ENCODE measurements at places on chromosomes 7 and 10.

DNA sequence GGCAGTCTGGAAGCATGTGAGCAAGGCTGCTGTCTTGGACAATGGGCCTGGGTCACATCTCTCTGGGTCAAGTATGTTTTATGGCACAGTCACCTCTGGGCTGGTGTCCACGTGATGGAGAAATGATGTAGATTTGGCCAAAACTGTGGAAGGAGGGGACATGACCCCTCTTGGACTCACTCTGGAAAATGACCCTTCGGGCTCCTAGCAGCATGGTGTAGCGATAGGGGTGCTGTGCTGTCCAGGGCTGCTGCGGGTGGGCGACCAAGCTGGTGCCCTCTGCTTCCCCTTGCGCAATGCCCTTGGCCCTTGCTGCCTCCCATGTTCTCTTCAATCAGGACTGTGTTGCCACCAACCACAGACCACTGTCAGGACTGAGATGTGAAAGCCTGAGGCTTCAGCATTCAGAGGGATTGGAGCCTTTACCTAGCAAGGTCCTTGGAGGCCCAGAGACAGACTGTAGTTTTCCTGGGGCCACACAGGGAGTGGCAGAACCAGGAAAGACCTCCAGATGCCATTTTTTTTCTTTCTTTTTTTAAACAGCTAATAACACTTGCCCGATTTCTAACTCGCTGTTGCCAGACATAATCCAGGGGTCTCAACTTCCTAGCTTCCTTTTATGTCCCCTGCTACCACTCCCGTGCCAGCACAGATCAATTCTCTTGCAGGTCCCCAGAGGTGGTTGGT, 6.1 kb downstream of the CYP26A1 start:
- DNase-seq = no peak

DNA sequence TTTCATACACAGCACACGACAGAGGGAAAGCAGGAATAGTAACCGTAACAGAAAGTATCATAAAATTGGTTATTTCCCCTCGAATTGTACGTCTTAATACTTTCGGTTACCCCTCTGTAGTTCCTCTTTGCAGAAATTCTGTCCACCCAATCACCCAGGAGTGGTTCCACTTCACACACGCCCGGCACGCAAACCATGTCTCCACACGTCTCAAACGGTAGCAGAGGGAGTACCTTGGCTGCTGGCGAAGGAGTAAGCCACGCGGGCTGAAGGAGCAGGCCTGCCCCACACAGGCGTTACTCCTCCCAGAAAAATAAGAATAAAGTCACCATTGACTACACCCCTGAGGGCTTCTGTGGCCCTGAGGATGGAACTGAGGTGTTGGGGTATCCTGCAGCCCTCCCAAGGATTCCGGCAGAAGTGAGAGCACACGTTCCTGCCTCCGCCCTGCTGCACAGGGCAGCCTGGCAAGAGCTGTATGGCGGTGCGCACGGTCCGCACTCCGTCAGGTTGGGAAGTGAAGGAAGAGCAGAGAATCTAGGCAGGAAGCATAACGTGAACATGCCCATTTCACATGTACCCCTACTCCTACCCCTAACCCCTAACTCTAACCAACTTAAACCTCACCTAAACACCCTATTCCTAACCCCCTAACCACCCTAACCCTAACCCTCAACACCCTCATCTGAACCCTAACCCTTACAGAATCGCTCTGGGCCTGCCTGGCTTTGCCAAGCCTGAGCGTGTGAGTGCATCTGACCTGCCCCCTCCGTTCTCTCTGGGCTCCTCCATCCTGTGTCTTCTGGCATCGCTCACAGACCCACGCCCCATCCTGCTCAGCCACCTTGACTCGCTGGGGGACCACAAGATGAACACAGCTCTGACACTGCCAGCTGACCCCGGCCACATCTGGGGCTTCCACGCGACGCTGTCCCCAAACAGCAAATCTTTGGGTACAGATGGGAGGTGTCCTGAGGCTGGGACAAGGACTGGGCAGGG, 18.2 kb downstream of the GPR146 start:
- no peak for DNase-seq

GRCh38 chr7:148264933-148265557, 325.5 kb upstream of the C7orf33 start:
- DNase-seq = peak; percentile 45

DNA sequence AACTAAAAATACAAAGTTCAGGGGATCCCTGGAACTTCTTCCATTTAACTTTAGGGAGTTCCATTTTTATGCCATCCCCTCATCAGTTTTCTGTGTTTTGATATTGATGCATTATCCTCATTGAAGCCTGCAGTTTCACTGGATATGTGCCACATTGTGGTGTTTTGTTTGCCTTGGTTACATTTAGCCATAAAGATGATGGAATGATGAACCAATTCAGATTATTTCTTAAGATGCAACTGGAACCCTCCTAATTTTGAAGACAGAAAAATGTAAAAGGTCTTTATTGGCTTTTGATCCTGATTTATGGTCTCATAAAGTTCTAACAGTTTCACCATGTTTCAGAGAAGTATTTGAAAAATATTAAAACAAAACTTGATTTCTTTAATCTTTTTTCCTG, 314.2 kb upstream of the KLF6 start:
- no peak for DNase-seq

DNA sequence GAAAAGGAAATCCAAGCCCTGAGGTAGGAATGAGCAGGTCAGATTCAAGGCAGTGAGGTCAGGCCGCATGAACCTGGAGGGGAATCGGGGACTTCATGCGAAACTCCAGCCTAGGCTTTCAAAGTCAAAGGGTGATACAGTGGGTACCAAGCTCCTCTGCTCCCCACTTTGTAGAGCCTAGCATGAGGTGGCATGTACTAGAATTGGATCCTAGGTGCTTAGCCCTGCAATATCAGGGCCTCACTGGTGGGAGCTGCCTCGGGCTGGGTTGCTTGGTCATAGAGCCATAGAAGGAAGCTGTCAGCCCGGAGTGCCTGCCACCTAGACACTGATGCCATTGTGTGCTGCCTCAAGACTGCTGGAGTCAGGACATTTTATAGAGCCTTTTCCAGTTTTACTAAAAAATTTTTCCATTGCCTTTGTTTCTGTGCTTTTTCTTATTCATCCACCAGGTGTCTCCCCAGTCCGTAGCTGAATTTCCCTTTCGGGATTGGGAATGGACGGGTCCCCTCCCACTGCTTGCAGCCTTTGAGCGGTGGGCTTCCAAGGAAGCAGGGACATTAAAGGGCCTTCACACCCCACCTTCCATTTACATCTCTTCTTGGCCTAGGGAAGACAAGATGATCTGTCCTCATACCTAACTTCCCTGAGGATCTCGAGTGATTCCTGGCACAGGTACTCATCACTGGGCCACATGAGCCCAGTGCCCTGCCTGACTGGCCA, 5.5 kb upstream of the LZTS2 start:
- no peak for DNase-seq

GRCh38 chr7:98404840-98405239, 4.0 kb upstream of the BAIAP2L1 start:
- DNase-seq = no peak

DNA sequence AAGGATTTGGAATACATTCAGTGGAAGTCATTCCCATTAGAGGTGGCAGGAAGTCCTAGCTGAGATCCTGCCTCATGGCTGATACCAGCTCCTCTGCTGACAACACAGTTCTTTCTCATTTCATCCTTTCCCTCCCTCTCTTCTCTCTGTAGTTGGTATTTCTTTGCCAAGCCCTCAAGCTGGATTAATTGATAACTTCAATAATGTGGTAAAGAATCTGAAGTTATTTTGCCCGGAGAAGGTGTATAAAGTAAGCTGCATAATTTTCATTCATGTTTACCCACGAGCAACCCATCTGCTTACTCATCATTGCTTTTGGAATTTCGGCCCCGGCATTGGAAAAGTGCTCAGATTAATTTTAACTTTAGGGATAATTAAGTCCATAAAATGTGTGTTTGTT, 85.2 kb upstream of the PLPP4 start:
- no peak for DNase-seq
